ENCODE measurements at places on chromosomes 12 and 14.

- H3K36me3 ChIP-seq: no peaks in the 10 kb centered on the region
- peaks cover 6% of the 10 kb centered on the region for H3K4me1 ChIP-seq
- no peak overlapping the region for H3K27ac ChIP-seq
- DNase-seq: no peak
- no peaks in the 10 kb centered on the region for H3K27me3 ChIP-seq
- H3K4me3 ChIP-seq: no peak overlapping the region
Measured at GRCh38 chr12:126757326-126757725, 1509.6 kb upstream of the TMEM132C start.

DNA sequence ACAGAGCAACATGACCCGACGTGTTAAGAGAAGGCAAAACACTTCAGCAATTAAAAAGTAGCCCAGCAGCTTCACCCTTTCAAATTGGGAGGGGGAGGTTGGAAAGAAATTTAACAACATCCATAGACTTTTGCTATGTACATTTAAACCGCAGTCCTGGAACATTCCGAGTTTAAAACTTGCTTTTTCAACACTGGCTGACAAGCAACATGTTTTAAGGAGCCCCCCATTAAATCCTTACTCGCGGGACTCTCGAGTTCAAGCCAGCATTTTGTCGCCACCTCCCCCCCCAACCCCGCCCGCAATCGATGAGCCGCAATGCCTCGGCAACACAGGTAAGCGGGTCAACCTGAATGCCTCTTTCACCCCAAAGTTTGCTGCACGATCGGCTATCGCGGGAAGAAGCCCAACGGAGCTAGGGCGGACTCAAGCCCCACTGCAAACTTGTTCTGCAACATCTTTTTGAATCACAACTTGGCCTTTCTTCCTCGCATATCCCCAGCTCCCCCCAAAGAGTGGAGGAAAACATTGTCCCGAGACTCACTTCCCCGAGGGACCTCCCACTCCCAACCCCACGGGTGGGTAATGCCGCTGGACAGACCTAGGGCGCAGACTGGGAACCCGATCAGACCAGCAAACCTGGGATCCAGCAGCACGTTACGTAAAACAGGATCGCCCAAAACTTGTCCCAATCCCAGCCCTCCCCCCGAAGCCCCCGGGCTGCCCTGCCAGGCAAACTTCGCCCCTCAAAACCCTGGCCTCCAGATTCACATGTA lies 777 bp downstream of the ZFP36L1 start:
- peaks cover 58% of the 10 kb centered on the region for H3K4me1 ChIP-seq
- H3K27ac ChIP-seq: peak overlapping the region; percentile 100
- H3K4me3 ChIP-seq: peak overlapping the region; percentile 93
- DNase-seq: peak; percentile 83

DNA sequence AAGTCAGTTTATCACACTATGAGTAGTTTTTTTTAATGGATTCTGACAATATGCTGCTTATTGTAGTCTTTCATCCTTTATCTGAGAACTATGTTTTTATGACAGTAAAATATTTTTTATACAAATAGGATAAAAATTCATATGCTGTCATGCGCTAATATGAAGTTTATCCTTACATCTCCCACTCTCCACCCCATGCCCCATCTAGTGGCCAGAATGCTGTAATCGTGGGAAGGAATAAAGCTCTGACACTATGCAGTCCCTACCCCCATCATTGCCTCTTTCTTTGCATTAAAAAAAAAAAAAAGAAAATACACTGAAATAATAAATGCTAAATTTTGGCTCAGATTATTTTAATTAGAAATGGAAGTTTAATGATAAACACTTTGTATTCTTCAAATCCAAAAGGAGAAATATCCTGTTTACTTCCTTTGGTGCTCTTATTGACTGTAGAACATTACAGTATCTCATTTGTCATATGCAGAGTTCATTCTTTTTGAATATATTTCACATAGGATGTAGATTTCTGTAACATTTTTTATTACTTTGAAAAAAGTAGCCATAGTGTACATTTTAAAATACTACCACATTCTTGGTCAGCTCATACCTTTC lies 145.9 kb upstream of the SLCO1C1 start:
- no peak for DNase-seq
- H3K36me3 ChIP-seq: no peaks in the 10 kb centered on the region
- H3K27ac ChIP-seq: no peak overlapping the region
- no peaks in the 10 kb centered on the region for H3K4me1 ChIP-seq
- H3K27me3 ChIP-seq: no peaks in the 10 kb centered on the region
- H3K4me3 ChIP-seq: no peak overlapping the region

DNA sequence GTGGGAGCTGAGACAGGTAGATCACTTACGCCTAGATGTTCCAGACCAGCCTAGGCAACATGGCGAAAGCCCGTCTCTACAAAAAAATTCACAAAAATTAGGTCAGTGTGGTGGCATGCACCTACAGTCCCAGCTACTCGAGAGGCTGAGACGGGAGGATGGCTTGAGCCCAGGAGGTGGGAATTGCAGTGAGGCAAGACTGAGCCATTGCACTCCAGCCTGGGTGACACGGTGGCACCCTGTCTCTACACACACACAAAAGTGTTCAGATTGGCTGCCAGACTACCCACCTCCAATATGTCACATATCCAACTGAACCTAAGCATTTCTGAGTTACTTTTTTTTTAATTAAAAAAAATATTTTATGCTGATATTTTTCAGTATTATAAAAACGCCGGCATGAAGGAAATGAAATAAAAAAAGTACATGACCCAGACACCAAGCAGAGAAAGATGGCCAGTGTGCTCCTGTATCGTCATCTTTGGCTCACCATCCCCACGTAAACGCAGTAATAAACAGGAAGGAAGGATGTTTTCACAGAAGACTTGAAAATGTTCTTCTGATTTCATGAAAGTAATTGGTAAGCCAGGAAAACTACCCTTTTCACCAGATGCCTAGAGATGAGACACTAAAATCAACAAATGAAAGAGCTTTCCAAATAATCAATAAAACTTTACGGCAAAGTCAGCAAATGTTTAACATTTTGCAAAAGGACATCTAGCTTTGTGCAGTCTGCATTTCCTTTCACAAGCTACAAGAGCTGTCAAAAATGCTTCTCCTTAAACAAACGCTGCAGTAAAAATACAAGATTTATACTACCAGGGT lies 26.4 kb downstream of the CDC42BPB start:
- no peak for DNase-seq
- peaks cover 6% of the 10 kb centered on the region for H3K27me3 ChIP-seq
- no peaks in the 10 kb centered on the region for H3K4me1 ChIP-seq
- no peak overlapping the region for H3K4me3 ChIP-seq
- no peaks in the 10 kb centered on the region for H3K36me3 ChIP-seq

GRCh38 chr14:61254808-61255526 lies 26.2 kb downstream of the TMEM30B start:
- H3K36me3 ChIP-seq: no peaks in the 10 kb centered on the region
- H3K4me3 ChIP-seq: no peak overlapping the region
- no peak overlapping the region for H3K27ac ChIP-seq
- peaks cover 36% of the 10 kb centered on the region for H3K27me3 ChIP-seq
- no peak for DNase-seq

DNA sequence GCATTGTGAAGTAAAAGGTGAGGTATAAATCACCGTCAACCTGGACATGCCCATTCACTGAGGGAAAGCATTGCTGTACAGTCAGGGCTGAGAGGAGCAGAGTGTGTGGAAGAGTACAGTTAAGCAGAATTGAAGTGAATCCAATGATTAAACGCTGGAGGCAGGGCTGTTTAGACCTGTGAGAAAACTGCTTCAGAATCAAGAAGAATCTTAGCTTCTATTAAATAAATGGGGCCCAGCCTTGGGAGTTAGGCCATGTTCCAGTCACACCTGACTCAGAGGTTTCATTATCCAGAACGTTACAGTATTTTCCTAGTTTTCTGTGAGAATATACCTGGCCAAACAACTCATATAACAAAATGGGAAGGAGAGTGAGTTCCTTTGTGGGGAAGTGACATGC lies 86.9 kb downstream of the ATP23 start:
- H3K4me1 ChIP-seq: no peaks in the 10 kb centered on the region
- no peak overlapping the region for H3K4me3 ChIP-seq
- no peak overlapping the region for H3K27ac ChIP-seq

- H3K27ac ChIP-seq: peak overlapping the region; percentile 45
- no peak overlapping the region for H3K4me3 ChIP-seq
- H3K36me3 ChIP-seq: no peaks in the 10 kb centered on the region
Measured at GRCh38 chr14:90811641-90812040, 4.6 kb downstream of the TTC7B start.

DNA sequence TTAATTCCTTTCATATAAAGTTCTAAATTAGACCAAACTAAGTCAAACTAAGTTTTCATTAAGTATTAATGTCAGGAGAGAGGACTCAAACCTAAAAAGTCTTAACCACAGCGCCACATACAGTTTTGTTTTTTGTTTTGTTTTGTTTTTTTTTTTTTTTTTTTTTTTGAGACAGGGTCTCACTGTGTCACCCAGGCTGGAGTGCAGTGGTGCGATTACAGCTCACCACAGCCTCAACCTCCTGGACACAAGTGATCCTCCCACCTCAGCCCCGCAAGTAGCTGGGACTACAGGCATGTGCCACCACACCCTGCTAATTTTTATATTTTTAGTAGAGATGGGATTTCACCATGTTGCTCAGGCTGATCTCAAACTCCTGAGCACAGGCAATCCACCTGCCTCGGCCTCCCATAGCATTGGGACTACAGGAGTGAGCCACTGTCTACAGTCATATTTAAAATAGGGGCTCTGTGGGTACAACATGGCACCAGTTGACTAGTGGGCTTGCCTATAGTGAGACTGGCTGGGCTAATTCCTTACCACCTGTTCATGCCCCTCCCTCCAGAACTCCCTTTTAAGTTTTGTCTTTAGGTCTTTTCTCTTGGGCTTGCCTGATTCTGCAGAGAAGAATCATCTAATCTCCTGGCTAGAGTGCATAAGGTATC lies 110.2 kb downstream of the PPP2R5E start:
- peaks cover 34% of the 10 kb centered on the region for H3K4me1 ChIP-seq
- no peak for DNase-seq
- no peak overlapping the region for H3K27ac ChIP-seq

GRCh38 chr12:20561871-20562270 lies 133.3 kb upstream of the SLCO1C1 start:
- no peak for DNase-seq
- no peaks in the 10 kb centered on the region for H3K27me3 ChIP-seq
- H3K27ac ChIP-seq: no peak overlapping the region
- H3K4me3 ChIP-seq: no peak overlapping the region
- no peaks in the 10 kb centered on the region for H3K36me3 ChIP-seq
- no peaks in the 10 kb centered on the region for H3K4me1 ChIP-seq

DNA sequence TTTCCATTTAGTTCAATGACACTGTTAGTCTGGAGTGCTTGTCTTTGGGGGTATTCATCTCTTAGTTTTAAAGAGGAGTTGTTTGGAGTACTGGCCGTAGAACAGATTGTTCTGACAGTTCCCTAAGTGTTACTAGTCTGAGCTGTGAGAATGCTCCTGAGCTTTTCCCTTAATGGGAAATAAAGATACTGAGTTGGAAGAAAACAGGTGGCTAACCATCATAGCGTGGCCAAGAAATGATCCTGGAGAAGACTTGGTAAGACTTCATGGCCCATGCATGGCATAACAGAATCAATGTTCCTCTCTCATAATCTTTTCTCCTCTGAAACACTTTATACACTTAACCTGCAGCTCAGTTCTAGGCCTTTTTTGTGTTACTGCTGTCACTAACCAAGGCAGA lies 6.2 kb downstream of the CALM1 start:
- no peaks in the 10 kb centered on the region for H3K27me3 ChIP-seq
- H3K4me3 ChIP-seq: no peak overlapping the region
- peak overlapping the region; percentile 52 for H3K27ac ChIP-seq
- peaks cover 78% of the 10 kb centered on the region for H3K36me3 ChIP-seq
- peaks cover 54% of the 10 kb centered on the region for H3K4me1 ChIP-seq

DNA sequence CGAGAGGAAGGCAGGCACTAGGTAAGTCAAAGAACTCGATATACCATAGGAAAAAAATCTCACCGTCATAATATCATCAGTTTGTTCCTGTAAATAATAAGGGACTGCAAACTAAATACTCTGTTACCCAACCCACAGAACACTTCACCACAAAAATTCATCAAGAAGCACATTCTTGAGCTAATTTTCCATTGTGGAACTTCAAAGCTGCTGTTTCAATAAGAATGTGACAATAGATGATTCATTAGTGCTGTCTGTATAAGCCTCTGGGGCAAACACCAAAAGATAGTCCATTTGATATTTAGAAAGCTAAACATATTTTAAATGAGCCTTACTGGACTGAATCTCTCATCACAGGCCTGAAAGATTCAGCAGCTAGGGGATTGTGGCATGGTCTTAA lies 219.4 kb downstream of the KSR2 start:
- H3K27ac ChIP-seq: no peak overlapping the region
- H3K36me3 ChIP-seq: no peaks in the 10 kb centered on the region
- no peak for DNase-seq
- H3K4me1 ChIP-seq: no peaks in the 10 kb centered on the region
- H3K4me3 ChIP-seq: no peak overlapping the region

DNA sequence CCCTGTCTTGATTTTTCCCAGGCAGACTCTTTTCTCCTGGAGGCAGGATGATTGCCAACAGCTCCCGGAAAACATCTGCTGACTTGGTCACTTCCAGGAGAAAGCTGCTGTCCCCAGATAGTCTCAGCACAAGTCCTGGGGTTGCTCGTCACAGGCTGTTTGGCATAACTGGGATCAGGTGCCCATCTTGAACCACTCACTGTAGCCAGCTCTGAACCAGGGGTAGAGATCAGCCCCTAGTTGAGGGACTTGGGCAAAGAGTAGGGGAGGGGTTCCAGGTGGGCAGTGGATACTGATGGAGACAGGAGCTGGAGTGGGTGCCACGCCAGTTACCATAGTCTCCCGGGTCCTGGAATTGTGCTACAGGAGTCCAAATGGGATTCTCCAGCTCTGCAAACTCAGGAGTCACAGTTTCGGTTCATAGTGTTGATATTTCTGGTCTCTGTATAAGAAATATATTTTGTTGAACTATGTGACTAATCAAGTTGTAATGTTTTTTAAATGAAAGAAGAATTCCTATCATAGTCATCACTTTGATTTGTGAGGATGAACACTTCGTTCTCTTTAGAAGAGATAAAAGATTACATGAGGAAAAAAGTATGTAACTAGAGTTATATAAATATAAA lies 1154.5 kb downstream of the AACS start:
- H3K27ac ChIP-seq: no peak overlapping the region
- no peak overlapping the region for H3K4me3 ChIP-seq
- no peaks in the 10 kb centered on the region for H3K4me1 ChIP-seq

- H3K4me1 ChIP-seq: peaks cover 63% of the 10 kb centered on the region
- H3K4me3 ChIP-seq: peak overlapping the region; percentile 70
- peak; percentile 69 for DNase-seq
Measured at GRCh38 chr14:89613260-89614008, 196.4 kb upstream of the FOXN3 start.

DNA sequence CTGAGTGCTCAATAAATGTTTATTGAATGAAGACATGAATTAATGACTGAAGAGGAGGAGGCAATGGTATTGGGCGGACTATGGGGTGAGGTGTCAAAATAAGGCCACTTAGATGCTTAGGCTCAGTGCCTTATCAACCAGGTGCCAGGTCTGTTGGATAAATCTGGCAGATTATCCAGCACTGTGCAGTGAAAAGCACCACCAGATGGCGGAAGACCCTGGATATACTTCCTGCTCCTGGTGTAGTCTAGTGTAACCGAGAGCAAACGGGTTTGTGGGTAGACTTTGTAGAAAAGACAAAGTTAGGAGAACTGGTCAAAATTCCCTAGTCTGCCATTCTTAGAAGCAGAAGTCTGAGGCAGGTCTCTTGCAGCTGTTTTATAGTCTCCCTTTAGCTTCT lies 306.3 kb downstream of the ATP23 start:
- H3K4me1 ChIP-seq: no peaks in the 10 kb centered on the region
- no peak for DNase-seq
- no peak overlapping the region for H3K27ac ChIP-seq
- no peak overlapping the region for H3K4me3 ChIP-seq
- no peaks in the 10 kb centered on the region for H3K27me3 ChIP-seq
- H3K36me3 ChIP-seq: no peaks in the 10 kb centered on the region

- no peaks in the 10 kb centered on the region for H3K36me3 ChIP-seq
- no peak overlapping the region for H3K4me3 ChIP-seq
- no peaks in the 10 kb centered on the region for H3K27me3 ChIP-seq
- no peak overlapping the region for H3K27ac ChIP-seq
- no peaks in the 10 kb centered on the region for H3K4me1 ChIP-seq
Measured at GRCh38 chr14:36683083-36683724, 21.5 kb downstream of the PAX9 start.

All from activated CD4-positive, alpha-beta T cell treated with anti-CD3 and anti-CD28 coated beads, Interleukin-2, amount 10 ng/mL, durations not matched to agents 24 days and 14 days (primary cell).